Activated CD4-positive, alpha-beta memory T cell treated with anti-CD3 and anti-CD28 coated beads for 36 hours (primary cell): ENCODE measurements at places on chromosomes 13 and 19. TPM values are rescaled to one million over a fixed set of nuclear protein-coding genes. Genes with fewer than 3 reads are reported as not detected.
A peak's percentile ranks its signal among the peaks of the same experiment; 100 is the strongest.

- no peak for DNase-seq
Observed at GRCh38 chr13:43848001-43848649, 31.4 kb downstream of the CCDC122 start.

- no peak for DNase-seq
Observed at GRCh38 chr13:91946498-91947070, 548.2 kb downstream of the GPC5 start.

DNA sequence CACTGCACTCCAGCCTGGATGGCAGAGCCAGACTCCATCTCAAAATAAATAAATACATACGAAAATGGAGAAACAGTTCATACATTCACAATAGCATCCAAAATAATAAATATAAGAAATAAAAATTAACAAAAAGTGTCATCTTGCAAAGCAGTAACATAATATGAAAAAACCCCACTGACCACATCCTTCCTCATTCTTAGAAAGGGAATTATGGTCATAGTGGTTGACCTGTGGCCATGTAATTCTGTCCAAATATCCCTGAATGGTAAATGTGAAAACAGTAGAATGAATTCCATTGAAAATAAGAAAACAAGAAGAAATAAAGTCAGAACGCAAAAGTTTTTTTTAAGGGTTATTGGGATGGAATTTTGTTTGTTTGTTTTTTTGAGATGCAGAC, 7.0 kb upstream of the CDC42EP5 start:
- DNase-seq, result no peak

BRCA2 gene
- 23.1 TPM for total RNA-seq

- peak; percentile 91 for DNase-seq
Observed at GRCh38 chr19:13847407-13848339, 29.3 kb upstream of the NANOS3 start.

DNA sequence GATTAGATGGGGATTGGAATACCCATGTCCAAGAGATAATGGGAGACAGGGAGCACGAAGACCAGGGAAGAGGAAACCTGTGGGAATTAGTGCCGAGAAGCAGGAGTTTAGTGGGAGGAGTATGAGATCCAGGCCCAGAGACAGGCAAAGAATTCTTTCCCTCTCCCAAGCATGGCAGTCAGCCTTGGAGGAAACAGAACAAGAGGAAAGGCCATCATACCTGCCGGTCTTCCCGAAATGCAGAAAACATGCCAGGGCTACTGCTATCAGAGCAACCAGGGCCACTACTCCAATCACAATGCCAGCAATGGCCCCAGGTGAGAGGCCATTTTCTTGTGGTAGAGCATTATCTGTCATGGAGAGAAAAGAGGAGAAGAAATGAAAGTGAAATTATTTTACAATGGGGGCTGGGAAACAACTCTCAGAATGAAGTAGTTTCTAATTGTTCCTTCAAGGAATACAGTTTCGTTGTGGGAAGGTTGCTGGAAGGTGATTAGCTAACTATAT, 16.1 kb downstream of the CEACAM1 start:
- no peak for DNase-seq

GRCh38 chr19:1449467-1450442, at the start of gene APC2:
TSS of gene APC2 (plus strand) at chr19:1450121. CDS start at chr19:1453002, 2,881 bp downstream.
- DNase-seq, result no peak

LEUTX gene
- not detected for total RNA-seq

OR7A5 gene
- not detected for total RNA-seq

CD33 gene
- total RNA-seq, result 0.65 TPM

- DNase-seq, result no peak
Observed at GRCh38 chr19:739998-740715, 10.8 kb upstream of the MISP start.
